ENCODE measurements at places on chromosomes 4 and X.

GRCh38 chr4:121653214-121653613, 43.6 kb downstream of the ANXA5 start:
- no peak for DNase-seq

GRCh38 chr4:105624530-105624929, 72.1 kb downstream of the ARHGEF38 start:
- no peak for DNase-seq

DNA sequence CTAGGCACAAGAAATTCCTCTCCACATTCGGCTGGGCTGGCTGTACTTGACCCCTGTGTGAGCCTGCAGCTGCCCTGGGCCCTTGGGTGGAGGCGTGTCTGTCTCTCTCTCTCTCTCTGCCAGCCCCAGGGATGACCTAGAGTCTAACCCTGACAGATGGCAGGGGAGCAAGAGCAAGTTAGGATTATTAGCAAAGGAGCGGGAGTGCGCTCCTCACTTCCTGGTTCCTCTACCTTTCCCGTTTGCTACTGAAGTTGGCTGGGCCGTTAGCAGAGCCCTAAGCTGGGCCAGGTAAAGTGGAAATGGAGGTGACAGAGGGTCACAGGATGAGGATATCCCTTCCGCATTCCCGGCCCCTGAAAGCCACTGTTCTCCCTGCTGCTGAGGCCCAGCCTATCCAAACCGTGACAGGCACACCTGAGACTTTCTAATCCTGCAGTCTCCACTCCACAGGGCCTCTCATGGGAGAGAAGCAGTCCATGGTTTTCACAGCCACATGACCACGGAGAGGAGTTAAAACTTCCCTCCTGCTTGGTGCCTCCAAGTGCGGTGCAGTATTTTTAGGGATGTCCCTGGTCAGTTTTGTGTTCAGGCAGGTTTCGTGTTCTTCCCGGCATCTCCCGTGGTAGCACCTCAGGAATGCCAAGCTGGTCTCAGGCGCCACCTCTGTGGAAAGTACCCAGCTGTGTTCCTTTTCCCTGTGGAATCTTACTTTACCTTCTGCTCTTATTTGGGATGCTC, 79.3 kb downstream of the CLDN22 start:
- no peak for DNase-seq

DNA sequence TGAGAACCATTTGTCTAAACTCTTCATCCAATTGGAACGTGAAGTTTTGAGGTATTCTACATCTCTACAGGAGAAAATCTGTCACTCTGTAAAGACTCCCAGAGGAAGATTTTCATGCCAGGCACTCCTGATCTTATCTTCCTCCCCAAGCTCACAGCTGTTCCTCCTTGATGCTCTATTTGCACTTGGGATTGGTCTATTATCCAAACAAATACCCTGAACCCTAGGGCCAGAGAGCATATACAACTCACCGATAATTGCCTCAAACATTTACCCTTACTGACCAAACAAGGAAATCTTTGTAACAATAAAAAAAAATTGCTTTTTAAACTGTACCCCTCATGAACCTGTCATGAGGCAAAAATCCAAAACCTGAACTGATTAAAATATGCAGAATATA, 372.7 kb downstream of the SH2D1A start:
- no peak for DNase-seq

- no peak for DNase-seq
Measured at GRCh38 chrX:18855919-18856644, 127.8 kb downstream of the PHKA2 start.

DNA sequence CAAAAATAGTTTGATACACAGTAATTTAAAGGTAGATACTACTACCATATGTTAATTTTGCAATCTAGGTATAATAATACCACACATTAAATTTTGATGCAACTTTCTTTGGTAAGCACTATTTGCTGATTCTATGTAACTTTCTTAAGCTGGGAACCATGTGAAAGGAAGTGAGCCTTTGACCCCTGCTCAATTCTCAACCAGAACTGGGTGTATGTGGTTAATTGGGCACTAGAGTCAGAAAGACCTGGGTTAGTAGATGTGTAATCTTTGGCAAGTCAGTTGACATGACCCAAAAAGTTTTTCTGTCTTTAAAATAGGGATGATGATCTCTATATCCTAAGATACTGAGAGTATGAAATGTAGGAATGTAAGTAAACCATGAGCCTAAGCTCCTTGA, 22.4 kb downstream of the TLR2 start:
- no peak for DNase-seq

- DNase-seq: peak; percentile 15
Measured at GRCh38 chrX:41334363-41335197, 618 bp downstream of the DDX3X start.

GRCh38 chrX:129718676-129719075, 20.1 kb upstream of the XPNPEP2 start:
- DNase-seq: no peak

- DNase-seq: no peak
Measured at GRCh38 chrX:45714866-45715265, 514.2 kb upstream of the DIPK2B start.

DNA sequence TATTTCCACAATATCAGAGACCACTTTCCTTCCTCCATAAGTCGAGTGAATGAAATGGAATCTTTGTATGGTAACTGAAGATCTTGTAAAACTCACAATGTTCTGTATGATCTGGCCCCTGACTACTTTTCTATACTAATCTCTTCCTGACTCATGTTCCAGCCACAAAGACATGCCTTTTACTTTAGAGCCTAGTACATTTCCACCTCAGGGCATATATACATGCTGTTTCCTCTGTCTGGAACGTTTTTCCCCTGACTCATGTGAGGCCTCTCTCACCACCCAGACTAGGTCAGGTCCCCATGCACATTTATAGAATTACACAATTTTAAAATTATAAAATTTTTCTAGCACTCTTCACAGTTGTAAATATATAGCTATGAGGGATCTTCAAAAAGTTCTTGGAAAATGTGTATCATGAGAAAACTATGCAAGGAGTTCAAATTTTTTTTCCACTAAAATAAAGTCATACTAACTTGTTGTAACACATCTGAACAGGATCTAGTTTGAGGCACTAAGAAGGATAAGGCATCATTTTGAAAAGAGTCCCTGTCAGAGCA, 208.8 kb downstream of the SH2D1A start:
- no peak for DNase-seq

DNA sequence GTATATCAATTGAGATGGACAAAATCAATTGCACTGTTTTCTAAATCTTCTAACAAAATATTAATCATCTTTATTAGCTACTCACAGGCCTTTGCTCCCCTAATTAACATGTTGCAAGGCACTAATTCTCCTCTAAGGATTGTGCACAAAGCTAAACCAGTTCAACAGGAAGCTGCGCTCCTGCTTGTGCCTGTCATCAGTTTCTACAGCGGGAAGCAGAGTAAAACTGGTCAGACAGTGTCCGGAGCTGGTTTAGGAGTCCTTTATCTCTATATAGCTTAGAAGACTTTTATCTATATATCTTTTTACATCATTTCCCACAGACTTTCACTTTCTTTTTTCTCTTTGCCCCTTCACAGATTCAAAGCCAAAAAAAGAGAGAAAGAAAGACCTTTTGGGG, 79.1 kb downstream of the ELOVL6 start:
- no peak for DNase-seq

DNA sequence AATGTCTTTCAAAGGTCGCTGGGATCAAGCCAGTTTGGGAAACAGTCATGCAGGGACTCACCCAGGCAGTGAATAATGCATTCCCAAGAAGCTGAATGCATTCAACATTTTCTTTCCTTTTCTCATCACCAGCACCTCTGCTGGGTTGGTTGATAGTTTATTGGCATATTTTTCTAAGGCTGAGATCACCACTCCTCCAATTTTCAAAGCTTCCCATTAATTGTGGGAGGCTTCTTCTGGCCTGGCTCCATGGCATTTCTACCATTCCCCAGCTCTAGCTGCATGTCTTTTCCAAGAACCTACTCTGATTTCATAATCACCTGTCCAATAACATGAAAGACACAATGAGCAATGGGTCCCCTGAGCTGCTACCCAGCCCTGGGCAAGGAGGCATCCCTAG, 35.8 kb downstream of the CHRDL1 start:
- DNase-seq: no peak

DNA sequence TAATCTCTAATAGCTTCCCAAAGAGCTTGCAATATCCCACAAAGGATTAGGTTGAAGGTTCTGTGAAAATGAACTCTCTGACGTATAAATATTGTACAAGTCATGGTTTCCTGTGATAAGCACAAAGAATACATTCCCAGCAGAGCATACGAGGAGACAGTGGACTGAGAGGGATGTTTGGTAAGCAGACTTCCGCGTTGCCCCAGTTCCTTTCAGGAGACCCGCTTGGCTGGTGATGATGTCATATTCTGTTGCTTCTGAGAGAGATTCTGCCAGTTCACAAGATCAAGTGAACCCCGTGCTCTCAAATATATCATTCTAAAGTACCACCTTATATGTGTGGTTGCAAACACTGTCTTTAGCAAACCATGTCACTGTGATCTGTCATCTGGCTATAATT, 323.9 kb upstream of the CASK start:
- no peak for DNase-seq

DNA sequence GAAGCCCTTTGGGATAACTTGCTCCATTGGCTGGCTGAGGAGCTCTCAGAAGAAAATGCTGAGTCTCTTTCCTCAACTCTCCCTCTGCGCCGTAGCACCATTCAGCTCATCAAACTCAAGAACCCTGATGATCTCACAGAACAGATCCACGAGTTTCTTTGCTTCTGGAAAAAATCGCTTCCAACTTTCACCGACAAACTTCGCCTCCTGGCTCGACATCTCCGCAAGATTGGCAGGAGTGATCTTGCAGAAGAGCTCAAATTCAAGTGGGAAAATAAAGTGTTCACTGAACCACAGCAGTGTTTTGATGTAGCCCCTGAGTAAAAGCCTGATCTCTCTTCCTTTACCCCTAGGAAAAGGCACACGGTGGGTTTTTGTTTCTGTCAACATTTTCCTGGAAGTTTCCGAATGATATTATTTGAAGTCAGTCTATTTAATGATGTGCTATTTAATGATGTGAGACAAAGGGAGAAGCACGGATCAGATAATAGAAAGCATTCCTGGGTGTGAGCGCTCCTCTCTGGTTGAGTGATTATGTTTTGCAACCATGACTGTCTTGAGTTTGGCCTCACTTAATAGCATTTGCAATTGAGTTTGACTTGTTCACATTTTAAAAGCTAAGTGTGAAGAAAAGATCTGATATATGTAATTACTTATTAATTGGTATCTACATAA, 62.2 kb downstream of the DTHD1 start:
- no peak for DNase-seq

DNA sequence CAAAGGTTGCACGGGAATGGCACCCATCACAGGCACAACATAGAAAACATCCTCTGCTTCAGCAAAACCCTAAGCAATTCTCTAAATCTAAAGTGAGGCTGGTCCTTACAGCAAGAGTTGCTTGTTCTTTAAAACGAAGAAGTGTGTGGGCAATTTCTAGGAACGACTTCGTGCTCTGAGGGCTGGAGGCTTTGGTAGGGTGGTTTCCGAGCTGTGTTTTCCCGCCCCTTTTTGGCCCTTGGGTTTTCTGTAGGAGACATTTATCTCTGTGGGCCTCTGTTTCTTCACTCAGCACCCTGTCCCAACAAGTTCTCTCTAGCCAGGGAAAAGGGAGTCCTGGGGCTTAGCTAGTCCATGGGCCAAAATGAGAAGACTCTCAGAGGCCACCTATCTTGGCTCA, 84.2 kb downstream of the SLC2A9 start:
- no peak for DNase-seq

DNA sequence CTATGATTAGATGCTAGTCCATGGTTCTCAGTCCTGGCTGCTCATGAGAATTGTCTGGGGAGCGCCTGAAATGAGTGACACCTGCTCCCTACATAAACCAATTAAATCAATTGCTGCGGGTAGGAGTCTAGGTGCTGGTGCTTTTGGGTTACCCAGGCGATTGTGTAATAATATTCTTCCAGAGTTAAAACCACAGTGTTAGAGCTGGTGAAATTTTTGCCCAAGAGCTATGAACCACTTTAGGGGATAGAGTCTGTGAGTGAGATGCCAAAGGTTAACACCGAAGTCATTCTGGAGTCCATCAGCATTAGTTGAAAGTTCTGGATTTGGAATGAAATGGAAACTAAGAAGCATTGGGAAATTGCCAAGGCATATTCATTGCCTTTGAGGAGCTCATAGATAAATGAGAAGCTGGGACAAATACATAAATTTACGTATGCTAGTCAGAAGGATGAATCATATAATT, 15.3 kb downstream of the PDK3 start:
- DNase-seq: no peak

DNA sequence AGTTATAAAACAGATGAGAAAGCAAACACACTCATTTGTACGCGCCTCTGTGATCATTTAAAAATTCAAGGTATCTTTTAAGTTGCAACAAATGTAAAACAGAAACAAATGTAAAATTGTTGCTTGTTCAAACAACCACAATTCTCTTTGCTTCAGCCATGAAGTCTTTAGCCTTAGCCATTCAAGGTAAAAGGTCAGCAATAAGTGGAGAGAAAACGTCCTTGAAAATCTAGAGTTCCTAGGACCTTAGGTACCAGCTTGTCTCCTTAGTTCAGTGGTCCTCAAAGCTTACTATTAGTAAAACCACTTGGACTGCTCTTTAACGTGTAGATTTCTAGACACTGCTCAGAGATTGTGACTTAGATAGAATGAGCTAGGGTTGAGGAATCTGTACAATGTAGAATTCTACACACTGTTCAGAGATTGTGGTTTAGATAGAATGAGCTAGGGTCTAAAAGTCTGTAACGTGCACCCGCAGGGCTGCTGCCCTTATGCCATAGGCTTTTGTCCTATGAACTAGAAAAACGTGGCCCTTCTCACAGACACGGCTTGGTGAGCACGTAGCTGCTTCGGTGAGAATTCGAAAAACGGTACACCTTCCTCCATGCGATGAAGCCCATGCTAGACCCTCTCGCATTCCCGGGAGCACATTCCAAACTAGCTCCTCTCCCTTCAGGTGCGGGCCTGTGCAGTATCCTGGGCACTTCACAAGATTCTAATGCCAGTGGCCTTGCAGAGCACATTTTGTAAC, 1.7 kb downstream of the PLAC8 start:
- DNase-seq: no peak

DNA sequence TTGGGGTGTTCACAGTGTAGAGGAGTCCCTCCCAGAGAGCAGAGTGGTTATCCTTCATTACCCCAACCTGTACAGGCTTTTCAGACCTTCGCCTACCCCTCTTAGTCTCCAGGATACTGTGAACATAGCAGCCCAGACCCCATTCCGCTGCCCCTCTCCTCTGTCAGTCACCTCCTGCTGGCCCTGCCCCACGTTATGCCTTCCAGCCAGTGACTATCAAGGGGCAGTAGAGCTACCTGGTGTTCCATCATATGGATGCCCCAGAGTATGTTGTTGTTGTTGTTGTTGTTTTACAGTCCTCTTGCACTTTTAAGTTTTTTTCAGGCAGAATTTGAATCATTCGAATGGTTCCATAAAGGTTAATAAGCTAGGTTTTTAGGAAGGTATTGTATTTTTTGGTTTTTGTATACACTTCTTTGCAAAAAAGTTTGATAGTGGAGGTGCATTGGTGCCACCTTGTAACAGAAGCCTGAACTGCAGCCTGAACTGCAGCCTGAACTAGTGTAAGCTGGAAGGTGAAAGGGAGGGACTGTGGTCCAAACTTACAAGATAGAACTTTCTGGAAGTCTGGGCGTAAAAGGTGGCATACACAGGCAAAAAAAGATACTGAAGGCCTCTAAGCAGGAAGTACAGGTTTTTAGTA, 101.4 kb upstream of the RAB40AL start:
- DNase-seq: no peak

- DNase-seq: no peak
Measured at GRCh38 chr4:172596206-172596605, 572.4 kb upstream of the GALNT7 start.

- no peak for DNase-seq
Measured at GRCh38 chr4:157043131-157043530, 32.8 kb upstream of the GLRB start.

- no peak for DNase-seq
Measured at GRCh38 chr4:76806346-76806745, 91.6 kb downstream of the SOWAHB start.

Measured in NCI-H187 treated with DMSO at 0.1 percent for 48 hours (cell line).